Left ventricle myocardium inferior (tissue), 1 donor: ENCODE measurements at places on chromosomes 12 and 14. TPM values are rescaled to one million over a fixed set of nuclear protein-coding genes. Genes with fewer than 3 reads are reported as not detected.

The PTPN6 gene
- 6.7 TPM for total RNA-seq

The ARMH4 gene
- total RNA-seq = 7.3 TPM

The CPNE6 gene
- total RNA-seq = not detected

The GLT8D2 gene
- 11.7 TPM for total RNA-seq

The ATG101 gene
- 23.8 TPM for total RNA-seq
